ENCODE measurements at places on chromosomes 13 and 19. TPM values are rescaled to one million over a fixed set of nuclear protein-coding genes. Genes with fewer than 3 reads are reported as not detected.

GRCh38 chr13:23386533-23386932 lies 47.0 kb downstream of the SACS start:
- no peak for DNase-seq

GRCh38 chr19:27805848-27806247 lies 1407.1 kb downstream of the UQCRFS1 start:
- DNase-seq, result no peak

Gene PGLYRP2
- not detected for total RNA-seq

Gene PRKCSH
- total RNA-seq, result 173 TPM

All from A172 (cell line).